ENCODE measurements at places on chromosomes 13 and 19. TPM values are rescaled to one million over a fixed set of nuclear protein-coding genes. Genes with fewer than 3 reads are reported as not detected.

SYNGR4 gene
- total RNA-seq: not detected

DNA sequence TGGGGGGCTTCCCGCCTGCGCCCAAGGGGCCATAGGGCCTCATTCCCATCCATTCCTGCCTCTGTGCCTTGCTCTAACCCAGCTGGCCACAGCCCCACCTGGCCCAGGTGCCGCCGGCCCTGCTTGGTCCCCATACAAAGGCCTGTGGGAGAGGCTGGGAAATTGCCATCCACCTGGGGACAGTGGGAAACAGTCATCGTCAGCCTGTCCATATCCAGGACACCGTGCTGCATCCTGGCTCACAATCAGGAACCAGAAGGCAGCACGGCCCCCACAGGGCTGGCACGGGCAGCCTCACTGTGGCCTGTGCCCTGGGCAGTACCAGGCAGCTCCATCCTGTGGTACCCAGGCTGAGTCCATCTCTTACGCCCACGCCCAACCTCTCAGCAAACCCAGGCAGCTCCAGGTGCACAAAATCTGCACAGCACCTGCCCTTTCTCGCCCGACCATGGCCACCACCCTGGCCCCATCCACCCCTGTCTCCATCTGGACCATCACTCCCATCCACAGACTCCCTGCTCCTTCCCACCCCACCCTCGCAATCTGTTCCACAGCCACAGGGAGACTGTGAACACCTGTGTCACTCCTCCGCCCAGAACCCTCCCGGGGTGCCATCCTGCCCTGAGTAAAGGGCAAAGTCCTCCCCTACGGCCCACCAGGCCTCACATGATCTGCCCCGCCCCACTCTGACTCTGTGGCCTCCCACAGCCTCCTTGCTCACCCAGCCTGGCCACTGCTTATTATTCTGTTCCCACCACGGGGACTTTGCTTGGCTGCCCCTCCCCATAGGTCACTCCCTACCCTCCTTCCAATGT, 21.1 kb upstream of the FBXO27 start:
- no peak overlapping the region for H3K4me3 ChIP-seq
- no peak for DNase-seq
- H3K4me1 ChIP-seq: peaks cover 2% of the 10 kb centered on the region
- H3K36me3 ChIP-seq: no peaks in the 10 kb centered on the region
- H3K27ac ChIP-seq: no peak overlapping the region
- no peaks in the 10 kb centered on the region for H3K27me3 ChIP-seq

GRCh38 chr19:13023656-13024055, 28.4 kb downstream of the NFIX start:
- H3K27me3 ChIP-seq: peaks cover 47% of the 10 kb centered on the region
- peak overlapping the region; percentile 73 for H3K4me3 ChIP-seq
- peaks cover 4% of the 10 kb centered on the region for H3K36me3 ChIP-seq
- peaks cover 19% of the 10 kb centered on the region for H3K4me1 ChIP-seq

DNA sequence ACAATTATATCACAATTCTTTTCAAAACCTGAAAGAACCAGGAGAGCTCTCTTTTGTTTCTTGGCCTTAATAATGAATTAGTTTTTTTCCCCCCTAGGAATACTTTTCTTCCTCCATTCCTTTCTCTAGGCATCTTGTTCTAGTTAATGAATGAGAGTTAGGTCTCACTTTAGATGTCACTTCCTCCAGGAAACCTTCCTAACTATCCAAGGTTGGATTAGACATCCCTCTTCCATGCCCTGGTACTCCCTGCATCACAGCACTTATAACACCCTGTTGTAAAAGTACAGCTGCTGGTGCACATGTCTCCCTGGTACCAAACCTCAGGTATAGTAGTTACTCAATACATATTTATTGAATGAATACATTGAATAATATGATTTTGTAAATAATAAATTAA, 21.2 kb upstream of the DGKH start:
- H3K4me1 ChIP-seq: no peaks in the 10 kb centered on the region
- H3K27ac ChIP-seq: no peak overlapping the region
- DNase-seq: no peak
- H3K27me3 ChIP-seq: no peaks in the 10 kb centered on the region
- no peaks in the 10 kb centered on the region for H3K36me3 ChIP-seq
- H3K4me3 ChIP-seq: no peak overlapping the region
